Activated naive CD4-positive, alpha-beta T cell treated with anti-CD3 and anti-CD28 coated beads for 36 hours (primary cell): ENCODE measurements at places on chromosomes 2 and 18.
A peak's percentile ranks its signal among the peaks of the same experiment; 100 is the strongest.

DNA sequence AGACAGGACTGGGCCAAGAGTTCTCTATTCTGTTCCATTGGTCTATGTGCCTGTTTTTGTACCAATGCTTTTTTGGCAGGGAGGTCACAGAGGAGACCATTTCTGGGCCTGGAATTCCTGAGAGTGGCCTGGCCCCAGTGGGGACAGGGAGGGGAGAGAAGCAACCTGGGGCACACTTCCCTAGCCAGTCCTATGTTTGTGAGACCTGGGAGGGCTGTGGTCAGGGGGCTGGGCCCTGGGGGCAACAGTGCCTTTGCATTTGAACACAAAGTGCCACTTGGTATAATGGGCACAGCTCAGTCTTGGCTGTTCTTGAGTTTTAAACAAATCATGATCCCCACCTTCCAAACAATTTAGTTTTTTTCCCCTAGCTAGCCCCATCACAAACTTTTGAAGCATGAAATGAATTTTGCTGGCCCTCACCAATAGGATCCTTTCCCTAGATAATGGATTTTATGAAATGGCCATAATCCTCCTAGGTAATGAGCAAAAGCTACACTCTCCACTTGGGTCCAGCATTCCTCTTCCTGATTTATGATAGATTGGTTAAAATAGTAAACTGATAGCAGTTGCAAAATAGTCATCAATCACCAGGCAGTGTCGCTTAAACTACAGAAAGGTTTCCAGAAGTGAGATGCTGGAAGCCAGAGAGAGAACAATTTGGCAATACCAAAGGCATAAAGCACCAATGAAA, 133.5 kb downstream of the GLI2 start:
- no peak for DNase-seq

- DNase-seq, result peak; percentile 8
These were observed 113.6 kb upstream of the TTC39C start for GRCh38 chr18:23900994-23901393.

GRCh38 chr2:10145519-10146357, 23.2 kb downstream of the RRM2 start:
- DNase-seq, result no peak

DNA sequence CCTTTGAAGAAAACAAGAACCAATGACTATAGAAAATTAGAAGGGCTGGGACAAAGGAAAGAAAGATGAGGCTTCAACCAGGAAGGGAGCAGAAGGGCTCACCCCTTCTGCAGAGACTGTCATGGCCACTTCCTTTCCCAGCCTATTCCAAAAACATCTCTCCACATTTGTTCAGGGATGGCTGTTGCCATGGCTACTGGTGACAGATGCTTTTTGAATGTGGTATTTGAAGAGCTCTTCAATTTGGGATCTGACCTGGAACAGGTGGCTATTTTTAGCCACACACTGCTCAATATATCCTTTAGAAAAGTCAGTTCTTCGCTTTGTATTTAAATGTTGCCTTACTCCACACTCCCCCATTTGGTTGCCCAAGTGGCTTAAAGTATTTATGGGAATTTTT, 64.1 kb upstream of the LCLAT1 start:
- DNase-seq, result no peak

DNA sequence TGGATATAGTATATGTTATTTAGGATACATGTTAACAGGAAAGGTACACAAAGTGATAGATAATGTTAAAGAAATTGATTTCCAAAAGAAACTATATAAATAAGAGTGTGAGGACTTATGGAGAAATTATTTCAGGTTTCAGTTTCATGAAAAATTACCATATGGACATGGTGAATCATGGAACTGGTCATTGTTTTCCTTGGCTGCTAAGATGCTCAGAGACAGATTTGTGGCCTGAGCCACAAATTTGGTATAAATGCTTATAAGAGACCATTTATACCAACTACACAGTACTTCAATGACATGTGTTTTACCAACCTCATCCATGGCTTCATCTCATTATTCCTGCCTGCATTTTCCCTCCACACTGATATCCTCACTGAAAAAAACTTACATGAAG, 188.1 kb downstream of the FMNL2 start:
- DNase-seq, result no peak
